Activated naive CD4-positive, alpha-beta T cell treated with anti-CD3 and anti-CD28 coated beads, Interleukin-2, amount 10 ng/mL, durations not matched to agents 7 days and 5 days (primary cell): ENCODE measurements at places on chromosomes 11 and 22.

DNA sequence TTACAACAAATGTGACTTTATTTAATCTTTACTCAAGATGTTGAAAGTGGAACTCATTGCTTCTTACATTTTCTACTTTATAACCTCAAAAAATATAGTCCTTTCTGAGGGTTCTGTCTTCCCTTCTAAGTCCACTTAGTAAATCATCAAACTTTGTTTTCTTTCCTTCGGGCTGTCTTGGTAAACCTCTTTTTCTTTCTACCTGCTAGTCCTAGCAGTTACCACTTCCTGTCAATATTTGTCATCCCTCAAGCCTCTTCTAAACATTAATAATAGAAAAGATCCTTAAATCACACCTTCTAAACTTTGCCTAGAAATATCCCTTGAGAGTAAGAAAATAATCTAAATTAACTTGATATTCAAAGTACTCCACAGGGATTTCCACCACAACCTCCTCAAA, 580.4 kb downstream of the CNTN5 start:
- no peaks in the 10 kb centered on the region for H3K4me1 ChIP-seq
- H3K27me3 ChIP-seq: no peaks in the 10 kb centered on the region
- no peak overlapping the region for H3K27ac ChIP-seq
- H3K4me3 ChIP-seq: no peak overlapping the region
- no peak for DNase-seq

GRCh38 chr11:111310723-111311122, 12.4 kb downstream of the POU2AF3 start:
- peaks cover 22% of the 10 kb centered on the region for H3K27me3 ChIP-seq
- no peaks in the 10 kb centered on the region for H3K36me3 ChIP-seq
- no peaks in the 10 kb centered on the region for H3K4me1 ChIP-seq
- no peak overlapping the region for H3K4me3 ChIP-seq
- H3K27ac ChIP-seq: no peak overlapping the region
- no peak for DNase-seq

- no peak overlapping the region for H3K27ac ChIP-seq
- peaks cover 42% of the 10 kb centered on the region for H3K27me3 ChIP-seq
These were observed 31.5 kb upstream of the PANX2 start for GRCh38 chr22:50138988-50139387.

GRCh38 chr11:33320016-33320813, 63.0 kb downstream of the HIPK3 start:
- H3K36me3 ChIP-seq: peaks cover 2% of the 10 kb centered on the region
- H3K27ac ChIP-seq: no peak overlapping the region
- no peaks in the 10 kb centered on the region for H3K27me3 ChIP-seq
- no peaks in the 10 kb centered on the region for H3K4me1 ChIP-seq
- no peak overlapping the region for H3K4me3 ChIP-seq

DNA sequence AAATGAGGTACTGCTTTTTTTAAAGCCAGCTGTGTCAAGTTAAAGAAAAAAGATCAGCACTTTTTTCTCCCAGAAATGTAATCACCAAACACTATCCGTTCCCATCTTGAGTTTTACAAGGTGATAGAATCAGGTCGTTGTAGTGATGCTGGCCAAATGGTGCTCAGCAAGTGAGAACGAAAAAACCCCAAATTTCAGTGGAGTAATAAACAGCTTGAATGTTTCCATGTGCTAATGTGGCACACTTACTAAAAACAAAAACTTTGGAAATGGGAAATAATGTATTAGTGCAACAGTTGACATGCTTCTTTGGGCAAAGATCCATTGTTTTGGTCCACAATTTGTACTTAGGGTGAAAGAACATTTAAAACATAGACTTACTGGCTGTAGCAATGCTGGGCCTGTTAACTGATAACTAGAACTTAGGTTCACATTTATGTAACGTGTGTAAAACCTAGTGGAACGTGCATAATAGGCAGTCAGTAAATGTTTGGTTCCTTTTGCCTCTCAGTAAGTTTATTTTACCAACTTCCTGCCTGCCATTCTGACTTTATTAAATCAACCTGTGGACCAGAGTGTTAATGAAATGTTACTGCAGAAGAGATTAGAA, 15.4 kb upstream of the GDPD4 start:
- H3K27me3 ChIP-seq: peaks cover 8% of the 10 kb centered on the region
- no peak overlapping the region for H3K4me3 ChIP-seq
- no peak for DNase-seq

- H3K36me3 ChIP-seq: no peaks in the 10 kb centered on the region
- H3K4me3 ChIP-seq: no peak overlapping the region
- H3K4me1 ChIP-seq: peaks cover 5% of the 10 kb centered on the region
- DNase-seq: no peak
- no peak overlapping the region for H3K27ac ChIP-seq
These were observed 17.8 kb downstream of the C11orf71 start for GRCh38 chr11:114382509-114382908.
